Lower leg skin (tissue), 4 donors: ENCODE measurements at places on chromosomes 3 and 15. TPM values are rescaled to one million over a fixed set of nuclear protein-coding genes. Genes with fewer than 3 reads are reported as not detected.

- DNase-seq: no peak
Observed at GRCh38 chr3:147341727-147342126, 64.6 kb downstream of the ZIC4 start.

DNA sequence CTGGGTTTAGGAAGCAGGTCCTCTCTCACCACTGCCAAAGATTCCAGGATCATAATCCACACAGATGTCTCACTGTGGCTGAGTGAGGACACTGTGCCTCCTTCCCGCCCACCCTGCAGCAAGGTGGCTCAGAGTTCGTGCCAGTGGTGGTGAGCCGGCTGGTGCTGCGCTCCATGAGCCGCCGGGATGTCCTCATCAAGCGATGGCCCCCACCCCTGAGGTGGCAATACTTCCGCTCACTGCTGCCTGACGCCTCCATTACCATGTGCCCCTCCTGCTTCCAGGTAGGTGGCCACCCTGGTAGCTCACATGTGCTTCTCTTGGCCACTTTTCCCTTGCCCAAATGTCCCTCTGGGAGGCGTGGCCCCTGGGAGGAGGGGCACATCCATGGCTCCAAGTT lies 9.0 kb upstream of the RHO start:
- DNase-seq: no peak

DNA sequence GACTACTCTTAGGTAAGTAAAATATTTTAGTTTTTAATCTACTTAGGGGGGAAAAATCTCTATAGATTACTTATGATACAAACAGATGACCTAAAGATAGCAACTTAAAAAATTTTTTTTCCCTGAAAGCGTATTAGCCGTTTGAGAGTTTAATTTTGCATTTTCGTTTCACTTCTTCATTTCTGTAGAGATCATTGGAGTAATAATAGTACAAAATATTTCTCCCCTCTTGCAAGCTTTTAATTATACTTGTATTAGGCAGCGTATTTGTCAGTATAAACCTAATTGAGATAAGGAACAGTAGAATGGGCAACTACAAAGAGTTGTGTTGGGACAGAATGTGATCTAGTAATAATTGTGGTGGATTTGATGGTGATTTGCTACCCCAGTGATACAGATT lies 10.3 kb downstream of the SKIL start:
- no peak for DNase-seq

- peak; percentile 97 for DNase-seq
Observed at GRCh38 chr3:134374105-134374790, at the start of gene AMOTL2. TSS of gene AMOTL2 (minus strand) at chr3:134374447. CDS start at chr3:134371433, 3,014 bp downstream.

DNA sequence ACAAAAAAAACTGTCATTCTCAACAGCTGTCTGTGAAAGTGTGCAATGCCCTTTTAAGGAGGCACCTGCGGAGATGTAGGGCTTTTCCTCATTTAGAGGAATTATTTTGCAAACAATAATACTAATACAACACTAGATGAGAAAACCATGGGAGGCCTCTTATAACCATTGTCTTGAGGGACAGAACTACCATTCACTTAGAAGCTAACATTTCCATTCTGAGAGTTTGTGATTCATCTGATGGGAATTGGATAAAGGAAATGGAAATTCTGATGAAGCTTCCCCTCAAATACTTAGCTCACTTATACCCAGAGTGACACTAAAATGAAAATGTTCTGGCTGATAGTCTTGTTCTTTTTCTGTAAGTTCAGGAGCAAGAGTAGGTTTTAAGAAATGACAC lies 147.7 kb downstream of the CADPS start:
- no peak for DNase-seq

- no peak for DNase-seq
Observed at GRCh38 chr15:58431221-58432149, at the start of gene LIPC. TSS of gene LIPC (plus strand) at chr15:58431991. CDS start at chr15:58432033, 42 bp downstream.

- DNase-seq: no peak
Observed at GRCh38 chr3:170714562-170715535, 129.0 kb upstream of the SLC7A14 start.

DNA sequence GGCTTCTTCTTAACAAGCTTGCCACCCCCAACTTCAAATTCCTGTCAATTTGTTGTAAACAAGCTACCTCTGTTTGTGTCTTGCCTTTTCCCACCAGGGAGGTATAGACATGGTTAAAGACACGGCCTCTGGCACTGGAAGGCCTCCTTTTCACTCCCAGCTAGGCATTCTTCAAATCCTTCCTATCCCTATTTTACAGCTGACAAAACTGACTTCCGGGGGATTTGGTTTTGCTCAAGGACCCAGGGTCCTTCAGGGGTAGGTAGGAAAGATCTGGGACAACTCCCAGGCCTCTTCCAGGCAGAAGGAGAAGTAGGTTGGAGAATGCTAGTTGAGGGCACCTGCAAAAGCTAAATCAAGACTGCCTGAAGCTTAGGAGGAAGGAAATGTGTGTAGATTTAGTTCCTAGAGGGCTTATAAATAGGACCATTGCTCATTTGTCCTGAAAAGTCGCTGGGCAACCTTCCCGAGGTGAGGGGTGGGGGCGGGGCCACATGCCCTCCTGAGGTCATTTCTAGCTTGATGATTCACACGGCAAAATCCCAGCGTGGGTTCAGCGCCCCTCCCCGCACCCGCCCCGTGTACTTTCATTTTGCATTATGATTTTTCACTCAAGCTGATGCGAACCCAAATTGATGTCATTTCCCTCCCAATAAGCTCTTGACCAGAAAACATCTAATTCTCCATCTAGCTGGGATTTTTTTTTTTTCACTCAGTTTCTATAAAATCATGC lies 365.5 kb downstream of the SHQ1 start:
- peak; percentile 94 for DNase-seq

- no peak for DNase-seq
Observed at GRCh38 chr3:46405301-46406019, 1.4 kb downstream of the CCR5AS start.

- DNase-seq: no peak
Observed at GRCh38 chr15:77530576-77530975, 102.1 kb downstream of the LINGO1 start.

GRCh38 chr3:163936543-163936942 lies 1141.8 kb downstream of the SI start:
- DNase-seq: no peak

DNA sequence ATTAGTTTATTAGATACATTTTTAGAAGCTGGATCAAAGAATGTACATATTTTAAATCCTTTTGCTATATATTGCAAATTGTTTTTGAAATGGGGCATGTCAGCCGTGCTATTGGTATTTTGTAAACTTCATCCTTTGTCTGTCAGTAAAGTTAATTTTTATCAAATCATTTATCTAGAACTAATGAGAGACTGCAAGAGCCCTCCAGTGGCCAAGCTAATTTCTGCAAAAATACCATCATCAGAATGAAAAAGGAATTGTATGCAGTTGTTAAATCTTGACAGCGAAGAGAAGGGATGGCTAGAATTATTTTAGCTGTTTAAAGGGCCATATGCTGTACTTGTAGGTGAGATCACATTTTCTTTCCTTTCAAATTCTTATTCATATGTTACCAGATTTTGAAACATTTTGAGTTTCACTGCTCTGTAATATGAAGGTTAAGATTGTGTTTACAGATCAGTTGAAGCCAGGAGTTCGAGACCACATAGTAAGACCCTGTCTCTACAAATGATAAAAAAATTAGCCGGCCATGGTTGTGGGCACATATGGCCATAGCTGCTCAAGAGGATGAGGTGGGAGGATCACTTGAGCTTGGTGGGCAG lies 8.1 kb upstream of the CLDN11 start:
- DNase-seq: no peak

GRCh38 chr15:33396475-33396874 lies 85.7 kb downstream of the RYR3 start:
- DNase-seq: no peak

GRCh38 chr15:77508541-77509243 lies 88.0 kb downstream of the HMG20A start:
- DNase-seq: peak; percentile 84

DNA sequence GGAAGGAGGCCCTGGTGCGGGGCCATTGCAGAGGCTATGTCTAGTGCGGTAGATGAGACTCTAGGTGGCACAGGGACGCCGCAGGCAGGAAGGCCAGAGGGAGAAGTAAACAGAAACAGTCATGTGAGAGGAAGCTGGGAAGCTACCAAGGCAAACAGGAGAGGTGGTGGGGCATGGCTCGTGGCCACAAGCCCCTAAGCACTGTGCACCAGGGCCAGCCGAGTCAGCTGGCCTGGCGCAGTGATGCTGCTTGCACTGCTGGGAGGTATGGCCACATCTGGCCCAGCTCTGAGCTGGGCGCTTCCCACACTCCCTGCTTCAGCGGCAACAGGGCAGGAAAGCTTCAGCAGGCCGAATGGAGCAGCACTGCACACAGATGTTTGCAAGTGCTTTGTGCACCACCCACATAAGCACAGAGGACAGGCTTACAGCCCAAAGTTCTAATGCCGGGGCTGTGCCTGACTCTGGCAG lies 76.6 kb downstream of the SRGAP3 start:
- DNase-seq: no peak

GRCh38 chr3:183158551-183159006 lies 4.0 kb downstream of the LAMP3 start:
- no peak for DNase-seq

GRCh38 chr3:188169830-188170455 lies 16.0 kb downstream of the LPP start:
- DNase-seq: no peak

DNA sequence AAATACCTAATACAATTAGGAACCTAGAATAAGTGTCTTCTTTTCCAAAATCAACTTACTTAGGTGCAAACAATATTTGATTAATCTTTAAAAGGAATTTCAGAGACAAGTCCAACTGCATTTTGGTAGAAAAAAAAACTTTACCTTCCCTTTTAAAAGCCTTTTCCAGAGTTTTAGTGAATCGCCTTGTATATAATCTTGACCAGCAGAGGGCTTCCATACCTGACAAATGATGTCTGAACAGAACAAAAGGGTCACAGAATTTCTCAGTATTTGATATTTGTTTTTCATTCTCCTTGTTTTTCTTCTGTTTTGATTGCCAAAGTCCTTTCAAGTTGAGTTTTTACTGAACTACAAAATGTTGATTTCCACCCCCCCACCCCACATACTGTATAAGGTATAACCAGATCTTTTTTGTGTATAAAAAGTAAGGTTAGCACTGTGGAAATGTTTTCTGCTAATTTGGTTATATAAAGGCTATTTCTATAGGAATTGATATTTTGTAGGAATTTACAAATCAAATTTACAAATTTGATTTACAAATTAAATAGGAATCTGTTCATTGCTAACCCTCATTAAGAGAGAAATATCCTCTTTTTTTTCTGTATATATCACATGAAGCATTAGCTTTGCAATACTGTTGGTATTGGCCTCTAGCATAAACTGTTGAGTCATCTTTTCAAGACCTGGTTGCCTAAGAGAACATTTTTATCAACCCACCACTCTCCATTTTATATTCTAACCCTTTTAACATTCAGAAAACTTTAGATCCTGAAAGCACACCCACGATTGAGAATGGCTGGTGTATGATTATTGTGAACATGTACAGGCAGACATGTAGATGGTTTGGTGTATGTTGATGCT lies 464.1 kb upstream of the RARB start:
- DNase-seq: no peak

DNA sequence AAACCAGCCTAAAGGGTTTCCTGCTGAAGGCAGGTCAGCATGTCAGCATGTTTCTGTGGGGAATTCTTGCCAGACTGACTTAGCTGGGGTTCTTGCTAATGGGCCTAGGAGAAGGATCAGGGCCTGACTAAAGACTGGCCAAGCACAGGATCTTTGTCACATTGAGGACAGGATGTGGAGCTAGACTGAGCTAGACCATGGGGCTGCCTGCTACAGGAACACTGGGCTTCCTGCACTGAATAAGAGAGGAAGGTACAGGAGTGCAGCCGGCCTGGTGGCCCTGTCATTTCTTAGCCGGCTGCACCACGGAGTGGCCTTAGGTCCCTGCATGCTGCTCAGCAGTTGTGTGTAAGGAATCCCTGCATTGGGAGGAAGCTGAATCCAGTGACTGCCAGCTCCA lies 68.2 kb downstream of the GABRG3 start:
- no peak for DNase-seq

- DNase-seq: peak; percentile 15
Observed at GRCh38 chr3:44584646-44585501, at the start of gene ZNF660. TSS of gene ZNF660 (plus strand) at chr3:44584964. CDS start at chr3:44594194, 9,230 bp downstream.

DNA sequence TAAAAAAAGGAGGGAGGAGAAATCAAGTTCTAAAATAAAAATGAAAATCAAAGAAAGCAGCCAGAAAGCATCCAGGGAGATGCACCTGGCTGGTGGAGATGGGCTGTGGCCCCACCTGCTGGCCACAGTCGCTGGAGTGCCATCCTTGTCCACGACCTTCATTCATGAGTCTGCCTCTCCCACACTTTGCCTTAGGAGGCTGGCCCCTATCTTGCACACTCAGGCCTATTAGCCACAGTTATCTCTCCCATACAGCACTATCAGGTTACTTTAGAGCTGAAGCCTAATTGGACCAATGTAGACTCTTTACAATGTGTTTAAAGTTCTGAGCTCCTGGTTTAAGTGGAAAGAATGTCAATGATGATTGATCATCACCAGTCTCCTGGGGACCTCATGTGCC lies 392.0 kb upstream of the RORA start:
- no peak for DNase-seq

- no peak for DNase-seq
Observed at GRCh38 chr3:53250881-53251605, 4.8 kb downstream of the TKT start.

DNA sequence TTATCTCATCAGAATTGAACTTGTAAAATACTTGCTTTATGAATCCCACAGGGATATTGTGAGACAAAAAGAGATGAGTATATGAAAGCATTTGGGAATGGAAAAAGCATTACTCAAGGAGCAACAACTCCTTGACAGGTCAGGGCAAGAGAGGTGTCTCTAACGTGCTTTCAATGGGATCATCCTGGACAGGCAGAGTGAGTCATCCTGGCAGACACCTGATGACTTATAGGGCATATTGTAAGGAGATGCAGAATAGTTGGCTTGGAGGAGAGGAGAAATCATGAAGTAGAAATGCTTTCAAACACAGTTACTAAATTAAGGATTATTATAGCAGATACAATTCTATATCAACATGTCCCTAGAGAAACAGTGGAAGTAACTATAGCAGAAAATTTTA lies 71.9 kb upstream of the THSD4 start:
- DNase-seq: peak; percentile 26

- no peak for DNase-seq
Observed at GRCh38 chr15:78312536-78312935, 13.1 kb upstream of the SKIC8 start.

DNA sequence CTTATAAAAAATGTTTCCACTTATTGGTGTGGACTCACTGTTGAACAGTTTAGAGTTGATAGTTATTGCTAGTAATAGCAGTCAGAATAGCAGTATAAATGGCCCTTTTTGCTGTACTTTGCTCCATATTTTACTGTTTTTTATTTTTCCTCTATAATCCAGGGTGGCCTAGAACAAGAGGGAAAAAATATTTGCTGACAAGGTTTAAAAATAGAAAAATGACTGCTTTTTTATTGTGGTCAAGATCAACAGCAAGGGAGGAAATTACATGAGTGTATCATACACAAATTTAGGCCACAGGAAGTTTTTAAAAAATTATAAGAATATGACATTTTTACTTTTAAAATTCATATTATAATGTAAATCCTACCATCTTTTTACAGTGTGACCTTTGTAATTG lies 269.1 kb downstream of the WDR72 start:
- no peak for DNase-seq

CDHR4 gene
- not detected for total RNA-seq

RTP1 gene
- not detected for total RNA-seq

RASL12 gene
- 18.9 TPM for total RNA-seq

ARL13B gene
- total RNA-seq: 9.1 TPM

IL5RA gene
- total RNA-seq: 0.10 TPM

CPNE4 gene
- total RNA-seq: not detected

ROBO2 gene
- 0.30 TPM for total RNA-seq

GPR149 gene
- total RNA-seq: not detected

TICRR gene
- total RNA-seq: 0.32 TPM

CDC25A gene
- 0.81 TPM for total RNA-seq

CHRD gene
- total RNA-seq: 4.0 TPM

SLCO3A1 gene
- 62.8 TPM for total RNA-seq

C3orf20 gene
- total RNA-seq: not detected

PYGO1 gene
- total RNA-seq: 3.6 TPM
